Activated CD4-positive, CD25-positive, alpha-beta regulatory T cell treated with anti-CD3 and anti-CD28 coated beads, Interleukin-2, amount 50 U/mL, for 16 hours (primary cell): ENCODE measurements at places on chromosomes 12 and 14.

DNA sequence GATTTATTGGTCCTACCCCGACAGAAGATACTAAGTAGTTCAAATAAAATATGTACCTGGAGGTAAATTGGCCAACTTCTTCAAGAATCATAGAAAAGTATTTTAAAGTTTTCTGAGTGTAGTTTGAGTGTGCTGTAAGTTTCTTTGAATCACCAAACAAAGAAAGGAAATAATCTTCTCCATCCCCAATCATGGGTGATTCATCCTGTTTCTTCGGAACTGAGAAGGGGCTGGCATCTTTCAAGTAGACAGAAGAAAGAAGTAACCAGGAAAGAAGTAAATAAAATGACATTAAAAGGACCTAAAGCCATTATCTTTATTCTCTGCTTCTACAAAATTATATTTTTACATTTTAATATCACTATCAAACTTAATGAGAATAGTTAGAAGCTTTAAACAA, 6.8 kb downstream of the LMNTD1 start:
- no peak for DNase-seq

DNA sequence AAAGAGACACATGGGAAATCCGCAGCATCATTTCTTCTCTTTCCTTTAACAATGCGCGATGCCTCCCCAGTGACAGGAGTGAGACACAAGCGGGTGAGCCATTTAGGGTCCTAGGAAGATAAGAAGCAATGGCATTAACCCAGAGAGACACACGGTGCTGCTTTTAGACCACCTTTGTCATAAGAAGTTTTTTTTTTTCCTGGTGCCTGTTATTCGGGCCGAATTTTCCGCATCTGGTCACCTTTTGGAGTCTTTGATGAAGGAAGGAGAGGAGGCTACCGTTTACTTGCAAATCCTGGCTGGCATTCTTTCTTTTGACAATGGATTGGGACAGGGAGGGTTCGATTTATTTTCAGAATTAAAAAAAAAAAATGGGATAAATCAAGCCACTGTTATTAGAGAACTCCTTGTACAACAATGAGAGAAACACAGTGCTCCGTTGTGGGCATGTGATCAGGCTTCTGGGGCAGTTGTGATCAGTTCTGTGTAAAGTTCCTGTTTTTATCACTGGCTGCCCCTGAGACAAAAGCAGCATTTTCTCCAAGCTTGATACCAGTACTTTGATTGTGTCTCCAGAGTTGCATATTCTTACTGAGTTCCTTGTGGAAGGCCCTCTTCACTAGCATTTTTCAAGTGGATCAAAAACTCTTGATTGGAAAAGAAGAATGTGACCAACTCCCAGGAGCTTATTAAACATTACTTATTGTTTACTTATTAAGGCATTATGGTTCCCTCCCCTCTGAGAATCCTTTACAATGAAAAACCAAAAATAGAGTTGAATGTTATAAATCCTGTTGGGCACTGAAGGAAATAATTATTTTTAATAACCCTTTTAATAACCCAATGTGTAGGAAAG, 1.1 kb downstream of the DIP2B start:
- DNase-seq, result no peak

DNA sequence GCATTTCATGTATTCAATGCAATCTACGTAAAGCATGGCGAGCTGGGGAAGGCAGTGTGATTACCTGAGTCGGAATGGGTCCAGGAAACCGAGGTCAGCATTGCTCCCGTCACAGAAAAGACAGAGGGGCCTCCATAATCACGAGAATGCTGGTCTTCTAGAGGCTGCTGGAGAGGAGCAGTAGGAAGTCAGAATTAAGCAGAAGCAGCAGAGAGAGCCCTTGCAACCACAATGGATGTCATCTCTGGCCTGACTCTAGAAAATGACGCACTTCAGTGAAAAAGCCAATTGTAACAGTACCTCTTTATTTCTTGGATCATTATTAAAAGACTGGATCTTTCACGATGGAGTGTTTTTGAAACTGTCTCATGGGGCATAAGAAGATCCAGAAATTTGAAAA, 69.5 kb upstream of the FOXN3 start:
- DNase-seq, result no peak

GRCh38 chr14:29463727-29464395, 463.8 kb downstream of the PRKD1 start:
- no peak for DNase-seq

- DNase-seq, result no peak
Measured at GRCh38 chr12:98149691-98150210, 365.6 kb upstream of the TMPO start.

DNA sequence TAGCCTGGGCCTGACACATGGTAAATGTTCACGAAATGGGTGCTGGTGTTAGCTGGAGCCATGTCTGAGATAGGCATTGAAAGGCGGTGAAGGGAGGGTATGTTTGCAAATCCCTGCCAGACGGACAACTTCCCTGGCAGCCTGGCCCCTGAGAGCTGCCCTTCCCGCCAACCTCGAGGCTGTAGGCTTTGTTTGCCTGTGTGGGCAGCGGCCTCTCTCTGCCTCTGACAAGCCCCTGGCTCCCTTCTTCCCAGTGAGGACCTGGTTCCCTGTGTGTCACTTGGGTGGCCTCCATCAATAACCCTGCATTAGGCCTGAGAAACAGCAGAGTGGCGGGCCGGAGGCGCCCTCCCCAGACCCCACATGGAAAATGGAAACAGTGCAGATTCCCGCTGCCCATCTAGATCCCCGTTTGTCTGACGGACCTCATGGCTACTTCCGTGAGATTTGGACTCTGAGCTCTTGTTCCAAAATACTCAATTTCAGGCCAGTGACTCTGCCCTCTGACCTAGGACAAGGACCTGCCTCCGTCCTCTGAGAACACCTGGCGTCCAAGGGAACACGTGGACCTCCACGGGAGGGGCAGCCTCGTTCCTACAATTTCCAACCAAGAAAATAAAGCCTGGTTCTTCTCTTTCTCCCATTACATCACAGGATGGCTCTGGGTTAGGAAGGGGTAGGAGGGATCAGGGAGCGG, 325.5 kb downstream of the DPF3 start:
- DNase-seq, result no peak
